NCI-H446 treated with DMSO at 0.1 percent for 48 hours (cell line): ENCODE measurements at places on chromosomes 6 and 20.

DNA sequence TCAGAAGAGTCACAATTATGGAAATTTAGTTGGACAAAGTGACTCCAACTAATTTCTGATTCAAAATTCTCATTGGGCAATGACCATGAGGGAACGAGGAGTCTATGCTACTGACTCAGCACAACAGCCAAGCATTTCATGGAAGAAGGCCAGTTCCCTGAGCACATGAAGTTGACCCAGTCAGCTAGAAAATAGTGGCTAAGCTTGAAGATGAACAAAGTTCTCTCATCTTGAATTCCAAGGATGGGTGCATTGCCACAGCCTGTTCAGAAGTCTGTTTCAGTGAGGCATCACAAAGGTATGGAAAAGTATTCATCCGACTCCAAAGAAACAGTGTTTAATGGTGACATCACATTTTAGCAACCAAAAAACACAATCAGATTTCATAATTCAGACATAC, 676.9 kb downstream of the HACE1 start:
- no peak for DNase-seq

GRCh38 chr6:40845553-40845952, 193.5 kb downstream of the UNC5CL start:
- no peak for DNase-seq

DNA sequence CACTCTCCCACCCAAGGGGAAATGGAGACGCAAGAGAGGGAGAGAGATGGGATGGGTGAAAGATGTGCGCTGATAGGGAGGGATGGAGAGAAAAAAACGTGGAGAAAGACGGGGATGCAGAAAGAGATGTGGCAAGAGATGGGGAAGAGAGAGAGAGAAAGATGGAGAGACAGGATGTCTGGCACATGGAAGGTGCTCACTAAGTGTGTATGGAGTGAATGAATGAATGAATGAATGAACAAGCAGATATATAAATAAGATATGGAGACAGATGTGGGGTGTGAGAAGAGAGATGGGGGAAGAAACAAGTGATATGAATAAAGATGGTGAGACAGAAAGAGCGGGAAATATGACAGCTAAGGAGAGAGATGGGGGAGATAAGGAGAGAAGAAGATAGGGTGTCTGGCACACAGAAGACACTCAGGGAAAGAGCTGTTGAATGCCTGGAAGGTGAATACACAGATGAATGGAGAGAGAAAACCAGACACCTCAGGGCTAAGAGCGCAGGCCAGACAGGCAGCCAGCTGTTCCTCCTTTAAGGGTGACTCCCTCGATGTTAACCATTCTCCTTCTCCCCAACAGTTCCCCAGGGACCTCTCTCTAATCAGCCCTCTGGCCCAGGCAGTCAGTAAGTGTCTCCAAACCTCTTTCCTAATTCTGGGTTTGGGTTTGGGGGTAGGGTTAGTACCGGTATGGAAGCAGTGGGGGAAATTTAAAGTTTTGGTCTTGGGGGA, 754 bp downstream of the TNF start:
- no peak for DNase-seq

- DNase-seq: no peak
Observed at GRCh38 chr6:2354138-2354491, 108.7 kb upstream of the GMDS start.

DNA sequence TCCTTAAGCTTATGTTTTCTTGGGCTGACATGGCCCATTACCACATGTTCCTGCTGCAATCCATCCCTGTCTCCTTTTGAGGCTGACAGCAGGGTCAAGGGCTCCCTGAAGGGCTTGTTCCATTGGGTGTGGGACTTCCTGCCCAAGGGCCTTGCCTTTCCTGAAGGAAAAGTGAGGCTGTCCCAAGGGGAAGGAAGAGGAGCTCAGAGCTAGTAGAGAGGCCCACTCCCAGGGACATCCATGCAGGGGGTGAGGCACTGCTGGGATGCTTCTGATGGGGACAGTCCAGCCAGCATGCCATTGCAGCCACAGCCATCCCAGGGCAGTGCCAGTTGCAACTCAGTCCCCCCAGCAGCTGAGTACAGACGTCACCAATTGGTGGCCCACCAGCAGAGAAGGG, 138.4 kb upstream of the FOXA2 start:
- DNase-seq: no peak

DNA sequence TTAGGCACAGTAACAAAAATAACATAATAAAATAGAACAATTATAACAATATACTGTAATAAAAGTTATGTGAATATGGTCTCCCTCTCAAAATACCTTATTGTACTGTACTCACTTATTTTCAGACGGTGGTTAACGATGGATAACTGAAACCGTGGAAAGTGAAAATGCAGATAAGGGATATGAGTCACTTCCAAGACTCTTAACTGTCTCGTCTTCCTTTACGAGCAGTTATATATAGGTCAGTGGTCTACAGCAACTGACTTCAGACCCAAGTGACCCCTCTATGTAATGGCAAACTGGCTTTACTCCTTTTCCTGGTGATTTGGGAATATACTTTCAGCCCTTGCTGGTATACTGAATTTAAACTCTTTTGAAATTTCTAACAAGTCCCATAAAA, 261.4 kb downstream of the SLC35F1 start:
- DNase-seq: no peak
